ENCODE measurements at places on chromosomes 16 and 17.

- DNase-seq = no peak
These were observed 24.0 kb upstream of the ALDH3A1 start for GRCh38 chr17:19771971-19772630.

DNA sequence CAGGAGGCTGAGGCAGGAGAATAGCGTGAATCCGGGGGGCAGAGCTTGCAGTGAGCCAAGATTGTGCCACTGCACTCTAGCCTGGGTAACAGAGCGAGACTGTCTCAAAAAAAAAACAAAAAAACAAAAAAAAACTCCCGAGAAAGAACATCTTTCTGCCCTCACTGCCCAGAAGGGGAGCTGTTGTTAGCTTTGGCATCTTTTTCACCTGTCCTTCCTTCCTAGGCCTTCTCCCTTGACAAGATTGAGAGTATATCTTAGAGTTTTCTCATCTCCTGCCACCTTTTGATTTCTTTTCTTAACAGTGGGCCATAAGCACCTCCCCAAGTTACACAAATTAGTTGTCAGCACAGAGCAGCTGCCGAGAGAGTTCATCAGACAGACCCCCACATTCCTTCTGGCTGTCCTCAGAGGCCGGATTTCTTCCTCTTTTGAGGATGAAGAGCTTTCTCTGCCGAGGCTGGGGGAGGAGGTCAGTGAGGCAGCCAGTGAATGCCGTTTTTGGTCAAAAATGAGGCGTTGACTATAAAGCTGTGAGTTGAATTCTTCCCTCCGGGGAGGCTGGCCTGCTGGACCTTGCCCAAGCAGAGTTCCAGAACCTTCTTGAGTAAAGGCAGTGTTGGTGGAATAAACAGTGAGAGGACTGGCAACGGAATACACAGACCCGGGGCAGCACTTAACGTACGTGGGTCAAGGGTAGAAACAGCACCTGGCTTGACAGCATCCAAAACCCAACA lies 127.0 kb downstream of the ABCC6 start:
- DNase-seq = peak; percentile 41

GRCh38 chr17:2171702-2172076 lies 116.8 kb downstream of the HIC1 start:
- DNase-seq = no peak

DNA sequence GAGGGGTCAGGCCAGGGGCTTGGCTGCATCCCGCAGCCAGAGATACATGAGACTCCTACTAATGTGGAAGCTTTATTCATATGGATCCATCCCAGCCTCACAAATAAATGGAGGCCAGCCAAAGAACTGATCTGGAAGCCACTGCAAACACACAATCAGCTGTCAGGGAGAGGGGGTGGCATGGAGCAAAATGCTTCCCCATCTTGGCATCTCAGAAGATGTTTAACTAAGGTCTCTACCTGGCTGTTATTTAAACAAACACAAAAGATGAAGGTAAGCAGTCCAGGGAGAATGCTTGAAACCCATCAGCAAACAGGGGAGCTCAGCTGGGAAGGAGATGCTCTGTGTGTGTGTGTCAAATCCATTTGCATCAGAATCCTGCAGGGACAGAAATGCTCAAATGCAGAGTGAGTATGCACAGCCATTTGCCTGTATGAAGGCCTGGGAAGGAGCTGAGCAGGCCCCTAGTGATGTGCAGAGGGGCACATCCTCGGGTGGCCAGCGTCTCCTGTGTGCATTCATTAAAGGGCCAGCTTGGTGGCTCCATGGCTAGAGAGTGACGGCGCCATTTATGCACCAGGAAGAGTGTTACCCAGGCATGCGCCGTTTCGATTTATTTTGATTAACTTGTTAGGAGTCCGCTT lies 34.2 kb upstream of the IRX3 start:
- no peak for DNase-seq

DNA sequence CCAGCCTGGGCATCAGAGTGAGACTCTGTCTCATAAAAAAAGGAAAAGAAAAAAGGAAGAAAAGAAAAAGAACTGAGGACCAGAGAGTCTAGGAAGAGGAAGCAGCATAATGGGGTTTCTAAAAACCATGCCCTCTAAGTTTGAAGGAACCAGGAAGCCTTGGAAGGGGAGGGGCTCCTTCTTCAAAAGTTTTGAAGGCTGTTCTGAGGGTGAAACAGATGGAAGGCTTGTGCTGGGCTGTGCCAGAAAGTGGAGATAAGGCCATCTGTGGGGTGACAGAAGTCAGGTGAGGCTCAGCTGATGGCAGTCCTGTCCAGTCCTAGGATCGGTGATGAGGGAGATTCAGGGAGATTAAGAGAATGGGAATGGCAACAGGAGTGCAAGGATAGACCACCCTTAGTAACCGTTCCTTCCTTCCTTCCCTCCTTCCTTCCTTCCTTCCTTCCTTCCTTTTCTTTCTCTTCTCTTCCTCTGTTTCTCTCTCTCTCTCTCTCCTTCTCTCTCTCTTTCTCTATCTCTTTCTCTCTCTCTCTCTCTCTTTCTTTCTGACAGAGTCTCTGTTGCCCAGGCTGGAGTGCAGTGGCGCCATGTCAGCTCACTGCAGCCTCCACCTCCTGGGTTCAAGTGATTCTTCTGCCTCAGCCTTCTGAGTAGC lies 182.6 kb downstream of the NTN1 start:
- DNase-seq = no peak

DNA sequence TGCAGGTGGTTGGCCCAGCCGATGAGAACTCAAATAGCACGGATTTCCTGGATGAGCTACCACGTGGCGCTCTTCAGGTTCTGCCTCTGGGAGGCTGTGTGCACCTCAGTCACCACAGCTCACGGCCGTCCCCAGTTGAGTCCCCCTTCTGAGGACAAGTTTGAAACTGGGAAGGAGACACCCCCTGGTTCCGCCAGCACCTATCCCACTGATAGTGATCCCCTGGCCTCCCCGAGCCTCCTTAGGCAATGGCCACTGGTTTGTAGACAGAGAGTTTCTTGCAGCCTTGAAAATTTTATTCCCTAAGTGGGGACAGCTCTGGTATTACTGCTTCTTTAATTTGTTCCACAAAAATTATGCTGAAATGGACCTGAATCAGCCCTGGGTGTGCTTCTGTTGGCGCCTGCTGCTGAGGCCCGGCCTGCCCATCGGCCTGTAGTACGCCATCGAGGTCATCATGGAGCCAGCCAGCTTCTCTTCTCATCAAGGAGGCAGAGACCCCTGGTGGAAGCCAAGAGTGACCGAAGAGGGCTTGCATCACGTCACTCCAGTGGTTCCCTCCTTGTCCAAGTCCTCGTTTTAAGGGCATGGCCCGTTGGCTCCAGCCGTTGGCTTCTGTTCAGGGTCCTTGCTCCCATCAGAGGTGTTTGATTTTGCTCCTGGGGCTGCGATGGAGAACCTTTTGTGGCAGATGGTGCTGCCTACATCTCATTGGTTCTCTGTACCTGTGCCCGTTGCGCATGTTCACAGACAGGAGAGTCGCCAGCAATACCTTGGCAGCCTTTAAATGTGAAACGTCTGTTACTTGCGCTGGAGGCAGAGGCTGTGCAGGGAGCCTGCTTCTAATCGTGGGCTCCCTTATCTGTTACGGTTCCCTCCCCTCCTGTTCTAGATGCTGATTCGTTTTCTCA lies 9.3 kb downstream of the SMCR8 start:
- DNase-seq = no peak

GRCh38 chr16:84988328-84989080 lies 22.8 kb downstream of the ZDHHC7 start:
- DNase-seq = no peak

DNA sequence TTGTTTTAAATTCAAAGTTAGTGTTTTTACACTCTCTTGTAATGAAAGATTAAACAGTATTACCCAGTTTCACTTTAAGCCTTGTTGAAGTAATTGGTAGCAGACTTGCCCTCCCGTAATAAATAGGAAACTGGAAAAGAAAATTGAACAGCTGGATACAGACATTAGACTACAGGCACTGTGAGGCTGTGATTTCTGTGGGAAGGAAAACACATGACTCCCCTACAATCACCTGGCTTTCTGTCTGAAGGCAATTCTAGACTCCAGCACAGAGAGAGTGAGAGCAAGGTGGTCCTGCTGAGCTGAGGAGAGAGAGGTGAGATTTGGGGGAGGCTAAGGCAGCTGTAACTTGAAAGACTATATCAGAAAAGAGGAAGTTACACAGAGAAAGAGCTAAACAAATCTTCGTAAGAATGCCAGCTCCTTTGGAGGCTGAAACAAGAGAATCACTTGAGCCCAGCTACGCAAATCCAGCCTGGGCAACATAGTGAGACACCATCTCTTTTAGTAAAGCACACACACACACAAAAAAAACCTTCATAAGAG lies 57.8 kb upstream of the CDYL2 start:
- no peak for DNase-seq

GRCh38 chr17:36153895-36154610 lies 22.4 kb downstream of the TBC1D3B start:
- no peak for DNase-seq

DNA sequence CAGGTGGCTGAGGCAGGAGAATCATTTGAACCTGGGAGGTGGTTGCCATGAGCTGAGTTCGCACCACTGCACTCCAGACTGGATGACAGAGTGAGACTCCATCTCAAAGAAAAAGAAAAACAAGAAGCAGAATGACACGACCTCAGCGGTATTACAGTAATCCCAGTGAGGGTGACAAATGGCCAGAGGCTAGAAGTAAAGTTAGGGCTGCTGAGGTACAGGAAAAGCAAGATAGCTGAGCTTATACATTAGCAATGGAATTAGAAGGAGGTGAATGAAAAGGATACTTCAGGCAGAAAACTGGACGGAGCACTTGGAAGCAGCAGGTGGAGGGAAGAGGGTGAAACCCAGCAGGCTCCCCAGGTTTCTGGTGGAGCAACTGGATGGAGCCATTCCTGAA lies 26.1 kb upstream of the AMZ2 start:
- DNase-seq = no peak

GRCh38 chr16:84303023-84303422 lies 8.3 kb downstream of the WFDC1 start:
- no peak for DNase-seq

GRCh38 chr17:81715107-81715871 lies 3.2 kb downstream of the SLC25A10 start:
- DNase-seq = no peak

DNA sequence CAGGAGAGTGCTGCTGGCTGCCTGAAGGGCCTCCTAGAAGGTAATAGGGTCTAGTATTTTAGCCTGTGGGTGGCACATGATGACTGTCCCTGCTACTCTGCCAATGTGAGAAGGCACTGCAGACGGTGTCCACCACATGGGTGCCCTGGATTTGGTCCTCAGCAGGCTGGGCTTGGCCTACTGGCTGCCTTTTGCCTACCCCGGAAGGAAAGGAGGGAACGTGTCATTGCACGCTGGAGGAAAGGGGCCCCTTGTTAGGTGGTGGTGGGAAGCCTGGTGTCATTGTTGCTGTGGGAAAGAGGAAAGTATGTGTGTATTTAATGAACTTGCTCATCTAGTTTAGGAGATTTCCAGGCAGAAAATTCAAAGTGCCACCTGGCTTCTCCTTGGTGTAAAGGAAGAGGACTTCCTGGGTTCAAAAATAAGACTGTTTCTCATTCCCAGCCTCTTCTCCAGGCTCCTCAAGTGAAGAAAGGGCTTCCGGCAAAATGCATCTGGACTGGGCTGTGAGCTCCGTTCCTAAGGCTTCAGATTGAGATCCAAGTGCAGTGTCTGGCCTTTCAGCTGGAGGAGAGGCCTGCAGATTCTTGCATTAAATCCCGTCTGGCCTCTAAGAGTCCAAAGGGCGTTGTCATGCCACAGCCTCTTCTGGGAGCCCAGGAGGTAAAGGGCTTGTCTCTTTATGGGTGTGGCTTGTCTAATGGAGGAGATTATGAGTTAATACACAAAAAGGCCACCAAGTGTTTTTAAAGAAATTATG lies 55.1 kb downstream of the RPTOR start:
- peak; percentile 33 for DNase-seq

DNA sequence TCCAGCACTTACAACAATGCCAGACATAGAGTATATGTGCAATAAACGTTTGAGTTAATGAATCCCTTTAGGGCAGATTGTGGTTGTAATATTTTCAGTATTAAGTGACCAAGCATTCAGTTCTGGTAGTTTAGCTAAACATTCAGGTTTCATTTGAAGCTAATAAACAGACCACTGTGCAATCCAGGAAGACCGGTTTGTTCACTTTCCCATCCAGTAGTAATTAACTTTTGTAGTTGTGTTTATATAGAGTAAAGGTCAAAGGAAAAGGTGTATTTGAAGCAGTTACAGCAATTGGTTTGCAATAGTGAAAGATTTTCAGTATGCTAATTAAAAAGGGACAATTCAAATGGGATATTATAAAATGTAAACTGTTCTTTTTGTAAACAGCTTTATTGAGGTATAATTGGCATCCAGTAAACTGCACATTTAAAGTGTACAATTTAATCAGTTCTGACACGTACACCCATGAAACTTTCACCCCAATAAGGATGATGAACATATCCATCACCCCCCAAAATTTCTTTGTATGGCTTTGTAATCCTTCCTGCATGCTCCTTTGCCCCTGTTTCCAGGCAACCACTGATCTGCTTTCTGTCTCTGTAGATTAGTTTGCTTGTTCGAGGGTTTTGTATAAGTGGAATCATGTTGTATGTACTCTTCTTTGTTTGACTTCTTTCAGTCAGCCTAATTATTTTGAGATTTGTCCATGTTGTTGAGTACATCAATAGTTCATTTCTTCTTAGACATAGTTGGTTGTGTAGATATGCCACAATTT lies 26.3 kb downstream of the MRTFB start:
- no peak for DNase-seq

DNA sequence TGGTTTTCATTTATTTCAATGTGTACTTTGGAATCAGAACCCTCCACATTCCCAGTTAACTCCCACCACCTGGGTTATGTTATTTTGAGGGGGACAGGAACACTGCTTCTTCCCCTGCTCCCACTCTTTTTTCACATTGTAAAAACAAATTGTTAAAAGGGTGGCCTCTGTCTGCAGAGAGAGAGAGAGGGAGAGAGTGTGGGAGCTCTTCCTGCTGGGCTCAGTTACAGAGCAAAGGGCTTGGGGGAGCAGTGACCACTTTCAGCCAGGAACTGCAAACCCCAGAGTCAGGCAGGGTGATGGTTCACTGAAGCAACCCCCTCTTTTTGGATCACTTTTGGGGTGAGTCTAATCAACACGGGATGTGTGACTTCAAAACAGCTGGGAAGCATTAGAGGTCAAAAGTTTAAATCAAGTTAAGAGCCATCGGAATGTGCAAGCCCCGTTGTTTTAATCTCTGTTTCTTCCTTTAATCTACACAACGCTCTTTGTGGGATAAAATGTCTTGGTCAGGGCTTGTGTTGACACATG lies 577.0 kb upstream of the CDH11 start:
- DNase-seq = peak; percentile 85

- DNase-seq = no peak
These were observed 30.0 kb downstream of the STH start for GRCh38 chr17:46028981-46029565.

- no peak for DNase-seq
These were observed 29.7 kb downstream of the ARL4D start for GRCh38 chr17:43428524-43428923.

- no peak for DNase-seq
These were observed 106.6 kb downstream of the CLEC16A start for GRCh38 chr16:11050944-11051343.
